NCI-H2081 treated with DMSO at 0.1 percent for 48 hours (cell line): ENCODE measurements at places on chromosomes 4 and X.

DNA sequence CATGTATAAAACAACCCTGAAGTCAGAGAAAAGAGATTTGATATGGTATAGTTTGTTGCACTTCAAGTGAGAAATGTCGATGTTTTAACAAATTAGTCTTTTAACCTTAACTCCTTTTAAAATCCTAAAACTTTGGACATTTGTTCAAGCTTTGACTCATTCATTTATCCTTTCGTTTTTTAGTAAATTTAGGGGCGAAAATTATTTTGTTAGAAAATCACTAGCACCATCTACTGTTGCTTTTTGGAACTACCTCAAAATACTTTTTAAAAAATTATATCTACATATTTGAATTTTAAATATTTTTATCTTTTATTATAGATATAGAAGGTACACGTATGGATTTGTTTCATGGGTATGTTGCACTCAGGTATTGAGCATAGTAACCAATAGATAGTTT, 165.1 kb upstream of the POF1B start:
- DNase-seq: no peak

DNA sequence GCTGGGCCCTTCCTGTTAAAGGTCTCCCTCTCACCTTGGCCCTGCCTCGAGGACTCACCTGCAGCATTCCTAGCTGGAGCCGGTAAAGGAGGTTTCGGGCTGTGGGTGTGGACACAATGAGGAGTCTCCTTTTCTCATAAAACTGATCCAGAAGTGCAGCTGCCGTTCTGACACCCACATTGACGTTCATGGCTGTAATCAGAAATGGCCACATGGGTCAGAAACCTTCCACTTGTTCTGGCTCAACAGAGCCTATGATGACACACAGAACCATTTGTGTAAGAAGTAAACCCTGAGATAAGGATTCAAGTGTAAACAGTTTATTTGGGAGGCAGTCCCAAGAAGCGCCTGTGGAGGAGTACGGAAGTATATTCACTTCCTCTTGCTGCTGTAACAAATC, 63.8 kb downstream of the SRPX start:
- no peak for DNase-seq

- no peak for DNase-seq
Observed at GRCh38 chr4:55931833-55932232, 16.9 kb upstream of the CEP135 start.

GRCh38 chr4:147633113-147633512, 15.9 kb downstream of the TMEM184C start:
- no peak for DNase-seq

DNA sequence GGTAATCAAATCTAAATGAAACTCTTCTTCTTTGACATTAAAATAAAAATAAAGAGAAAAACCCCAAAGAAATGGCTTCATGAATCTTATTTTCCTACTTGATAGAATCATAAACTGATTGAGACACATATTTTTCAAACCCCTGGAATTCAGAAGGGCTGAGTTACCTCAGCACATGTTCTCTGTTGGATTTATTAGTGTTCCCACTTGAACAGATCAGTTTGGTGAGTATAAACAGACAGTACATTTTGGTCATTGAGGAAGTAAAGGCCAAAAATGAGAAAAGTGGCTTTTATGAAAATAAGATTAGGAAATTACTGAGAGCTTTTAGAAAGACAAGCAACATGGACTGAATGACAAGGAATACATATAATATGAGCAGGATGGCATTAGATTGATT, 620.4 kb downstream of the ANKRD50 start:
- DNase-seq: no peak

DNA sequence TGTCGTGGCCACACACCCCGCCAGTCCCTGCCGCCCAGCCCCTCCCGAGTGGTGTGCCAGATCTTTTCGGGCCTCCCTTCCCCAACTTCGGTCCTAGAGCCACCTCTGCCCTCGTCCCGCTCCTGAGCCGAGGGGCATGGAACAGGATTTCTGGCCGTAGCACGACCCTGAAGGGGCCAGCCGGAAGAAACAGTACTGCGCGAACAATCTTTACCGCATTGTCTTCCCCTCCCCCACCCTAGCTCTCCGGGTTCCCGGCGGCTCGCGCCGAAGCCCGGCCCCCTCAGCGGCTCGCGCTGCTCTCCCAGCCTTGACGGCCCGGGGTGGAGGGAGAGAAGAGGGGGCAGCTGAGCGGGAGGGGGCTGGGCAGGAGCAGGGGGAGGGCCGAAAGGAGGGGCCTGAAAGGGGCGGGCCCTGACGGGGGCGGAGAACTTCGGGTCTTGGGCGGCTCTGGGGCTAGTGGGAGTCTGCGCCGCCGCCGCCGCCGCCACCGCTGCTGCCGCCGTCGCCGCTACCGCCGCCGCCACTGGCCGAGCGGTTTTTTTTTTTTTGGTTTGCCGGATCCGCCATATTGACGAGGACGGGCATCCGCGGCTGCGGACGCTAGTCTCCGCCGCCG, at the start of gene USP9X:
Gene USP9X, plus strand, starts transcription at position 553 of the 619 bp plus-strand sequence. CDS start 38,184 bp downstream, outside the sequence.
- peak; percentile 36 for DNase-seq

- DNase-seq: no peak
Observed at GRCh38 chrX:141175786-141176185, 1.1 kb downstream of the LDOC1 start.

DNA sequence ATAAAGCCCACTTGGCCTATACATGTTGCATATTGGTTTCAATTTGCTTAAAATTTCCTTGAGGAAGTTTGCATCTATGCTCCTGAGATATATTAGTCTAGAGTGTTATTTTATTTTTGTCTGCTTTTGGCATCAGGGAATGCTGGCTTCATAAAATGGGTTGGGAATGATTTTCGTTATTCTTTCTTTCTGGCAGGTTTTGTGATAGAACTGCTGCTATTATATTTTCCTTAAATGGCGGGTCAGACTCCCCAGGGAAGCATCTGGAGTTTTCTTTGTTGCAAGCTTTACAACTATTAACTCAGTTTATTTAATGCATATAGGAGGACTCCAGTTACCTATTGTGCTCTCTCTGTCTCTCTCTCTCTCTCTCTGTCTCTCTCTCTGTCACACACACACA, 82.0 kb upstream of the WDR17 start:
- DNase-seq: no peak
